Stimulated activated CD8-positive, alpha-beta memory T cell treated with anti-CD3 and anti-CD28 coated beads, Interleukin-4, amount 100 ng/mL, for 1 hour (primary cell): ENCODE measurements at places on chromosomes 5 and 9.

- no peak for DNase-seq
These were observed 260.4 kb downstream of the CWC27 start for GRCh38 chr5:65029178-65029577.

DNA sequence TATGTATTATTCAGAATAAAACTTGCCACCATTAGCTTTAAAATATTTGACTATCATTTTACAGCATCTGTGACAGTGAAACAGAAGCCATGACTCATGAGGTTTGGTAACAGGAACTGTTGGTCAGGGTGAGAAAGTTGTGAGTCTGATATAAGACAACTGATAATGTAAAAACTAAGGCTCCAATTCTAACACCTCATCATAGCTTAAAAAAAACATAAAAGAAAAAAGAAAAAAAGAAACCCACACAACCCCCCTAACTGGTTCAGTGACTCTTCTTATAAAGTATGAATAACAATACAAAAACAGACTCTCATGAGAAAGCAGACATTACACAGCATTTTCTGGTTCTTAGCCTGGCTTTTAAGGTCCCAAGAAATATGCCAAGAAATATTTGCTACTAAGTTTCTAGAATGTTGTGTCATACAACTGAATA, 85.8 kb downstream of the MRPS27 start:
- no peak for DNase-seq

DNA sequence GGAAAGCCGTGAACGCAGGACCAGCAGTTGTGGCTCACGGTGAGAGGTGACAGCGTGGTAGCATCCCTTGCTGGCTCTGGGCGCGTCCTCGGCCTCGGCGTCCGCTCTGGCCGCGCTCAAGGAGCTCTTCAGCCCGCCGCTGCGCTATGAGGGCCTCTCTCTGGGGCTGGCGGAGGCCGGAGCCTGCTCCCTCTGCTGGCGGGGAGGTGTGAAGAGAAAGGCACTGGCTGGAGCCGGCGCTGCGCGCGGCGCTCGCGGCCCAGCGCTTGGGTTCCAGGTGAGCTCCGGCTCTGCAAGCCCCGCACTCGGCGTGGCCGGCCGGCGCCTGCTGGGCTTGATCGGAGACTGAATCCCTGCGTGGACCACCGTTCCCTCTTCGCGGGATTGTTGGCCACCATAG, 705.6 kb downstream of the SEMA5A start:
- no peak for DNase-seq

GRCh38 chr5:96733771-96734500, 71.8 kb downstream of the CAST start:
- no peak for DNase-seq

DNA sequence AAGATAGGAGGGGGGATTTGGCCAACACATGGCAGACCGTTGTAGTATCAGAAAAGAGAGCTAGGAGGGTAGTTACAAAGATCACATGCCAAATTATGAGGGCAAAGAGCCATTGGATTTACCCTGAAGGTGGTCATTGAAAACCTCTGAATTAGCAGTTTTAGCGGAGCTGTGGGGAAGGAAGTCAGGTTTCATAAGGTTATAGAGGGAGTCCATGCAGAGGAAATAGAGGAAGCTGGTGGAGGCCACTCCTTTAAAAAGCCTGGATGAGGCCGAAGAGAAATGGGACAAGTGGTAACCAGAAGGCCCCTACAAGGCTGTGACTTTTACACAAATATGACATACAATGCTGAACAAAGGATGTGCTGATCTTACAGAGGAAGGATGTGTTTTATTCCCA, 13.2 kb downstream of the DOCK8 start:
- DNase-seq: no peak

GRCh38 chr5:97986069-97986468, 787.4 kb upstream of the RGMB start:
- DNase-seq: no peak

GRCh38 chr5:14917719-14918118, 46.1 kb upstream of the ANKH start:
- DNase-seq: no peak

DNA sequence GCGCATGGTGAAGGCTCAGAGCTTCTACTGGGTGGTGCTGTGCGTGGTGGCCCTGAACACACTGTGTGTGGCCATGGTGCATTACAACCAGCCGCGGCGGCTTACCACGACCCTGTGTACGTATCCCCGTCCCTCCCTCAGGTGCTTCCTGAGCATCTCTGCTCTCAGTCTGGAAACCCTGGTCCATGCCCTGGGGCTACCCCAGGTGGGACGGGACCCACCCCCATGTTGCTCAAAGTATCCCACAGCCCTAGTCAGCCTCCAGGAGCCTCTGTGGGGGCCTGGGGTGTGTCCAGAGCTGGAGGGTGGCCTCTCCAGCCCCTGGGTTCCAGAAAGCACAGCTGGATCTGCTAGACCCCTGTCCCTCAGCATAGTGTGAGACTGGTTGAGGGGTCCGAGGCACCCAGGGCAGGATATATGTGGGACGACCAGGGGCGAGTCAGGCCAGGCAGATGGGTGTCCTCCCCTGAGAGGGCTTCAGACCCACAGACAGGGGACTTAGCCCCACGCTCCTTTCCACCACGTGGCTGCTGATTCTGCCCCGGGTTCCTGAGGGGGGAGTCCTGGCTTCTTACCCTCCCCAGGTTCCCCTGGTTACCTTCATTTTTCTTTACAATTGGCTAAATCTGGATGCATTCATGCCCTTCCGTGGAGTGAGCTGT, 94.0 kb downstream of the CACNA1B start:
- no peak for DNase-seq

GRCh38 chr9:32706004-32706724, 70.7 kb upstream of the TAF1L start:
- DNase-seq: no peak

DNA sequence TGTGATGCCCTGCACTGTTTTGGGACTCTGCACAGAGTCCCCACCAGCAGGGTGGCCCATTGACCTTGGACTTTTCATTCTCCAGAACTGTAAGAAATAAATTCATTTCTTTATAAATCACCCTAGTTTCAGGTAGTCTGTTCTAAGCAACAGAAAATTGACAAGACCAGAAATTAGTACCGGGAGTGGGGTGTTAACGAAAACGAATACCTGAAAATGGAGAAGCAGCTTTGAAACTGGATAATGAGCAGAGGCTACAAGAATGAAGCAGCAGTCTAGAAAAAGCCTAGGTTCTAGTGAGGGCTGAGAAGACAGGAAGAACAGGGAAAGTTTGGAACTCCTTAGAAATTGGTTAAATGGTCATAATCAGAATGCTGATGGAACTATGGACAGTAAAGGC, 2.1 kb upstream of the MCC start:
- no peak for DNase-seq

GRCh38 chr5:158905281-158905680, 194.4 kb downstream of the EBF1 start:
- DNase-seq: no peak

GRCh38 chr5:103582364-103582763, 19.8 kb upstream of the NUDT12 start:
- no peak for DNase-seq

DNA sequence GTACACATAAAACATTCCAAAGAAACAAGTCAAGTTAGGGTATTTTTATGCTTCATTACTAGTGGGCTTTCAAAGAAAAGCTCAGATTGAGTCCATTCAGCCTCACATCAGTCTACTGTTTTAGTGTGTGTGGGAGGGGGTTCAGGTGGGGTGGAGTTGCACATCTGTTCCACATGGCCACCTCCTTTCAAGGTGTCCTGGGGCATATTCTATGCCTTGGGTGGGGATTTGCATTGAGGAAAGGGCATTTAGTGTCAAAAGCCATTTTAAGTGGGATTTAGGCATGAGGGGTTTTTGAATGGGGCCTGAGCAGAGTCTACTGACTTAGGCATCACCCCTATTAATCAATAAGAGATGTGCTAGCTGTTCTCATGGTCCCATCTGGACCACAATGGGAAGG, 983.1 kb downstream of the TLE4 start:
- DNase-seq: no peak

DNA sequence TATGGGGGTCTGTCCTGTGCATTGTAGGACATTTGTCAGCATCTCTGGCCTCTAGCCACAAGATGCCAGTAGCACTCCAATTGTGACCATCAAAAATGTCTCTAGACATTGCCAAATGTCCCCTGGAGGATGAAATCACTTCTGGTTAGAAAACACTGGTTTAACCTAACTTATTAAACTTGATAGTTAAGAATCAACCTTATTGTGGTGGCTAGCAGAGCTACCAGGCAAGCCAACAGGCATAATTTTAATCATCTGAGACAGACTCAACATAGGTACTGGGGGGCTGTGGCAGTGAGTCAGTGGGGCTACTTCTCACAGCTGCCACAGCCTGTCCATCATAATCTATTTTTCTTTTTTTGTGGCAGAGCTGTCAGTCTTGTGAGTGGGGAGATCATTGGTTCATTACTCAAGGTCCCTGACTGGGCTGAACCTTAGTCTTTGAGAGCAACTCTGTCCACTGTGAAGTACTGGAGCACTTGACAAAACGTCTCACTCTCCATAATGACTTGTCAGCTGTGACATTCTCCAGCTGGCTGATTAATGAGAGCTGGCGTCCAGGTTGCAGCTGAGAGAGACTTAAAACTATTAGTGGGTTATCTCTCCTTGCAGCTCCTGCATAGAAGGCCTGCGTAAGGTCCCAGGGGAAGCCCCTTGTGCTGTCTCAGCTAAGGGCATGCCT, 107.9 kb downstream of the DCP2 start:
- no peak for DNase-seq

GRCh38 chr9:105399117-105399516, 48.7 kb upstream of the FSD1L start:
- DNase-seq: no peak

DNA sequence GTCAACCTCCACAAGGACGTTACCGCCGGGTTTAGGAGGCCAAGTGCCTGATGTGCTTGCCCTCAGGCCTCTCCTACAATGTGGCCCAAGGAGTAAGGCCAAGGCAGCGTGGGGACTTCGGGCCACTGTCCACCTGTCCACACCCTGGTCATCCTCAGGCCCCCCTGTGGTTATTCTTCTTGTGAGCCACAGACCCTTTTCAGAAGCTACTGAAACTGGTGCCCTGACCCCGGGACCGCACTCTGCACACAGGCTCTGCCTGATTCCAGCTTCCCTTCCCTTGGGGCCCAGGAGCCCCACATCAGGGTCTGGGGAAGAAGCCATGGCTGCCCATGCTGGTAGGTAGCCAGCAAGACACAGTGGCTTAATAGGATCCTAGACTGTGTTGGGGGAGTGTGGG, 128.8 kb downstream of the OLFM1 start:
- no peak for DNase-seq

- DNase-seq: no peak
These were observed 107.0 kb upstream of the NUDT12 start for GRCh38 chr5:103669615-103670014.

- no peak for DNase-seq
These were observed 391.8 kb downstream of the ARHGEF28 start for GRCh38 chr5:74017786-74018211.

GRCh38 chr5:76487821-76488220, 84.7 kb downstream of the IQGAP2 start:
- no peak for DNase-seq

GRCh38 chr5:145294331-145294730, 540.8 kb downstream of the PRELID2 start:
- no peak for DNase-seq

DNA sequence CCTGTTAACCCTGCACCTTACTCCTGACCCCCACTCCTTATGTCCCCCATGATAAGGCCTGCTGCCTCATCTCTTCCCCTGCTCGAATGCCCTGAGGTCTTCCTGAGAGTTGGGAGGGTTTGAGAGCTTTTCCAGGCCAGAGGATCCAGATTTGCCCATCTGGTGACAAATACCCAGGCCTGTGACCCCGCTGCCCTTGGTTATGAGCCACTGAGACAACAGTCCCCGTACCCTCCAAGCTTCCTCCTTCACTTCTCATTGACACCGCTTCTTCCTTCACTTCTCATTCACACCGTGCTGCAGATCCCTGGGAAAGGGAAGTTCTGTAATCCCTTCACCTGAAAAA, 593 bp downstream of the GM2A start:
- DNase-seq: no peak

GRCh38 chr9:87770616-87771315, 44.8 kb downstream of the CTSL start:
- no peak for DNase-seq

- DNase-seq: no peak
These were observed 24.9 kb downstream of the CNOT6 start for GRCh38 chr5:180519098-180519497.

DNA sequence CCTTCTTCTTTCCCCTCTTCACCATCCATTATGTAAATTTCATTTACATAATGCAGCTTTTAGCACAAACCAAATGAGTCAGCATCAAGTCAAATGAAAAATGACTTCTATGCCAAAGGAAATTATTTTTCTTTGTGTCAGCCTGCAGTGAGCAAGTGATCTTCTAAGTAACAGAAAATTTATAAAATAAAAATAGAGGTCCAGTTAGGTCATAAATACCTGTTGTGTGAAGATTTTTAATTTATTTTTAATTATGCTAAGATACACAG, 16.7 kb upstream of the THG1L start:
- DNase-seq: no peak

DNA sequence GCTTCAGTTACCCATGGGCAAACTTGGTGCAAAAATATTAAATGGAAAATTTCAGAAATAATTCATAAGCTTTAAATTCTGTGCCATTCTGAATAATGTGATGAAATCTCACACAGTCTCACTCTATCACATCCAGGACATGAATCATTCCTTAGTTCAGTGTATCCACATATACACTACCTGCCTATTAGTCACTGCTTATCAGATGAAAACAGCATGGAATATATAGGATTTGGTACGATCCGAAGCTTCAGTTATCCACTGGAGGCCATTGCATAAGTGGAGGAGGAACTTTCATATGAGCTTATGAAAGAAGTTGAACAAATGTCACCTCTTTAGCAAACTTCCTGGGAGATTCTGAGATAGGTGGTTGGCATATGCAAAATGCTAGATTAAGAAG, 64.2 kb downstream of the GAPVD1 start:
- no peak for DNase-seq

GRCh38 chr5:58891086-58891970, 308.5 kb downstream of the RAB3C start:
- DNase-seq: peak; percentile 21

DNA sequence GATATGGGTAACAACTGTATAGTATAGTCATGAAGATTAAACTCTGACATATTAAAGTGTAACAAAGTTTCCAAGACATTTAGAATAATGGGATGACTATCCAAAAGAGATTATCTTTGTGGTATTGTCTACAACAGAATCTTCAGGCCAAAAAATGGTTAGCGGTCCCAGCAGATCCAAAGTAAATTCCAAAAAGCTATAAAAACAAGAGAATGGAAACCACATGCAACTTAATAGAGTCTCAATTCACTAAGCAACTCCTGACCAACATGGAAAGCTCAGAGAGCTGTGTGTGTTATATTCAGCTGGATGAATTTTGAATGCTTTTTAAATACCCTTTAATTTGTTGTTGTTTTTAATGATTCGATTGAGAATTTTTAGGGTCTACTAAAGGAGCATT, 688.2 kb downstream of the CETN3 start:
- DNase-seq: no peak
